ENCODE measurements at places on chromosomes 1 and 21. TPM values are rescaled to one million over a fixed set of nuclear protein-coding genes. Genes with fewer than 3 reads are reported as not detected.
A peak's percentile ranks its signal among the peaks of the same experiment; 100 is the strongest.

The SFN gene
- total RNA-seq, result not detected

The TPTE gene
- total RNA-seq, result not detected

- DNase-seq, result no peak
- no peaks in the 10 kb centered on the region for H3K4me1 ChIP-seq
- H3K4me3 ChIP-seq, result no peak overlapping the region
- H3K36me3 ChIP-seq, result no peaks in the 10 kb centered on the region
Observed at GRCh38 chr21:39715804-39716397, 29.1 kb upstream of the IGSF5 start.

- H3K4me3 ChIP-seq, result no peak overlapping the region
- peak; percentile 65 for DNase-seq
- peaks cover 15% of the 10 kb centered on the region for H3K4me1 ChIP-seq
- no peaks in the 10 kb centered on the region for H3K36me3 ChIP-seq
- no peaks in the 10 kb centered on the region for H3K27me3 ChIP-seq
Observed at GRCh38 chr1:227887697-227888403, 59.9 kb downstream of the WNT9A start.

DNA sequence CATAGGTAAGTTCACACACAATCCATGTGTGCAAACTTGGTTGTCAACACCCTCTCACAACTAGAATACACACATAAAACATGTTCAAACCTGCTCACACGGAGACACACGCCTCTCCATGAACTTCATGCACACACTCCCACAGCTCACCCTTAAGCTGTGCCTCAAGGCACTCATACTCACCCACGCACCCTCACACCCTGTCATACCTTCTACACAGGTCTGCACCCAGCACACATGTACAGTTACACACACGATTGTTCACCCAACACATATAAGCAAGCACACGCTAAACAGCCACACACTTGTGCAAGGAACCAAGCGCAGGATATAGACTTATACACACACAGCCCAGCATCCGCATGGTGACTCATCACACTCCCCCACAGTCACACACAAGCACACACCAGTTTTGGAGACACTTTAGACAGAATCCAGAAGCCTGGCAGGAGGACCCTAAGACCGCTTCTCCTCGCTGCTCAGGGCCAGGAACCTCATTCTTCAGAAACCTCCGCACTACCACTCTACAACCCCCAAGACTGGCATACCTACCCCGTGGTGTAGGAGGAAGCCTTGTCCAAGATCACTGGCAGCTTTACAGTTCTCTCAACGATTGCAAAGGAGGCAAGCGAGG is 58.7 kb upstream of the ZC3H12A start:
- H3K36me3 ChIP-seq, result peaks cover 2% of the 10 kb centered on the region
- H3K4me3 ChIP-seq, result no peak overlapping the region
- peaks cover 11% of the 10 kb centered on the region for H3K27me3 ChIP-seq
